H1 (cell line): ENCODE measurements at places on chromosomes 5 and 9.

DNA sequence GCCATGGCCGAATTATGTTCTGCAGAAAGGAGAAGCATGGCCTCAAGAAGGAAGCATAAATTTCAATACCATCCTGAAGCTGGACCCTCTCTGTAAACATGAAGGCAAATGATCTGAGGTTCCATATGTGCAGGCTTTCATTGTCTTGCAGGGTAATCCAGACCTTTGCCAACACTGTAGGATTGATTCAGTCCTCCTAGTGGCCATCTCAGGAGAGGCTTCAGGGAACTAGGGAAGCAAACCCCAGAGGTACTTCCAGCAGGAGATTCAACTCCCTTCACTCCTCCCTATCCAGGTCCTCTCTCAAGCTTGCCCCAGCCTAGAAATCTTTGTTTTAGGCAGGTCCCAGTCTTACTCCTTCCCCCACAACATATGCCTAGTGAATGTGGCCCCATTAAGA is 99.3 kb upstream of the HCN1 start:
- no peaks in the 10 kb centered on the region for H3K27me3 ChIP-seq
- H3K4me1 ChIP-seq = no peaks in the 10 kb centered on the region
- no peaks in the 10 kb centered on the region for H3K36me3 ChIP-seq
- DNase-seq = no peak
- H3K27ac ChIP-seq = no peak overlapping the region

DNA sequence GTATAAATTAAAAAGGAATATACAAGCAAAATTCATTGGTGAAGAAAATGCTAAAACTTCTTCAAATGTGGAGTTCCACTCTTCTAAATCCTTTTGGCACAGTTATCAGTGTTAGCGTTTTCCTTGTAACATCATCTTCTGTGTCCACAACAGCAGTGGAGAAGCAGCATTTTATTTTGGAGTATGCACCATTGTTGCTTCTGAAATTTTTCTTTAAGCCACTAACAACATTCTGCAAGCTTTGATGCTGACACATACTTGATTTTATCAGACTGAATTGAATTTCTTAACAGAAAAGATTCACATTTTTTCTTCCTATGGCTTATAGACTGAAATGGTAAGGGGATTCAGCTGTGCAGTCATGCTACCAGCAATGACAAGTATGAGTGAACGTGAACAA is 60.8 kb upstream of the PTGER4 start:
- no peak overlapping the region for H3K4me3 ChIP-seq
- no peaks in the 10 kb centered on the region for H3K4me1 ChIP-seq
- no peak for DNase-seq
- H3K27me3 ChIP-seq = no peaks in the 10 kb centered on the region
- H3K27ac ChIP-seq = no peak overlapping the region

GRCh38 chr9:137168904-137169856 is 671 bp downstream of the LRRC26 start:
- peaks cover 84% of the 10 kb centered on the region for H3K27me3 ChIP-seq
- H3K4me3 ChIP-seq = peak overlapping the region; percentile 65
- DNase-seq = no peak
- H3K36me3 ChIP-seq = no peaks in the 10 kb centered on the region

DNA sequence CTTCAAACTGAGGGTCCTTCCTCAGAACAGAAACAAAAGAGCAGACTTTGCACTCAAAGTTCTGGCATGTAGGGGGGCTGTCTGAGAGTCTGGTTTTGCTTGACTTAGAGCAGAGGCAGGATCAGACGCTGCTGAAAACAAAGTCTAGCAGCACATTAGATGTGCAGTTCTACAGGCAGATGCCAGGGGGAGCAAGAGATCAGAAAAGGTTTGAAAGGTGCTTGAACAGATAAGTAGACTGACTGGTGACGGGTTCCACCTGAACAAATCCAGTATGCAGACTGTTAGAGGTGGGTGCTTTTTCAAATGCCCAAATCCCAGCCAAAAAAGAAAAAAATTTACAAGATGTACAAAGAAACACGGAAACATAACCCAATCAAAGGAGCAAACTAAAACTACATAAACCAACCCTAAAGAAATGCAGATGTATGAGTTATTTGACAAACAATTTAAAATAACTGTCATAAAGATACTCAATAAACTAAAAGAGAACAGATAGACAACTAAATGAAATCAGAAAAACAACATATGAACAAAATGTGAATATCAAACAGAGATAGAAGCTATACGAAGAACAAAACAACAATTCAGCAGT is 194.7 kb upstream of the FREM1 start:
- H3K27me3 ChIP-seq = no peaks in the 10 kb centered on the region
- H3K4me3 ChIP-seq = no peak overlapping the region
- H3K36me3 ChIP-seq = no peaks in the 10 kb centered on the region
- no peak overlapping the region for H3K27ac ChIP-seq

DNA sequence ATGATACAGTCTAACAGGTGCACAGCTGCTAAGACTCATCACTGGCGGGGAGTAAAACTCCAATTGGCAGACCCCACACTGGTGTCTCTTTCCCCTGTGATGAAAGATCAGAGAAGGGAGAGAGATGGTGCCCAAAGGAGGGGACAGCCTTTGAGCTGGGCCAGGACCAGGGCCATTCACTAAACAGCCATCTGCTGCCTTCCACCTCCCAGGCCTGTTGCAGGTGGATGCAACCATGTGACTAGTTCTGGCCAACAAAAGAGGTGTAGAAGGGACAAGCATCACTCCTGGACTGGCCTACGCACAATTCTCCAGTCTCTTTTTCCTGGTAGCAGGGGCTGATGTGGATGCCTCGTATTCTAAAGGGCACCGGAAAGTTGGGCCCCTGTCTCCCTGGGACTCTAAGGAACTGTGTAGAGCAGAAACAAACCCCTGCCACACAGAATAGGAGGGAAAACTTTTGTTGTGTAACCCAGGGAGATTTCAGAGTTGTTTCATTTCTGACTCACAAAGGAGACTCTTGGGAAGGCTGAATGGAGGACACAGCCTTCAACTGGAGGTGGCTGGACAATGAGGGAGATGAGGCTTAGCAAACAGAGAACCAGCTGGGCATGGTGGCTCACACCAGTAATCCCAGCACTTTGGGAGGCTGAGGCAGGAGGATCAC is 26.9 kb downstream of the TNIP1 start:
- H3K4me3 ChIP-seq = no peak overlapping the region
- no peaks in the 10 kb centered on the region for H3K4me1 ChIP-seq
- no peaks in the 10 kb centered on the region; the same call in 1 of the 2 replicates for H3K36me3 ChIP-seq
- no peak overlapping the region for H3K27ac ChIP-seq
- no peak for DNase-seq
- H3K27me3 ChIP-seq = no peaks in the 10 kb centered on the region

DNA sequence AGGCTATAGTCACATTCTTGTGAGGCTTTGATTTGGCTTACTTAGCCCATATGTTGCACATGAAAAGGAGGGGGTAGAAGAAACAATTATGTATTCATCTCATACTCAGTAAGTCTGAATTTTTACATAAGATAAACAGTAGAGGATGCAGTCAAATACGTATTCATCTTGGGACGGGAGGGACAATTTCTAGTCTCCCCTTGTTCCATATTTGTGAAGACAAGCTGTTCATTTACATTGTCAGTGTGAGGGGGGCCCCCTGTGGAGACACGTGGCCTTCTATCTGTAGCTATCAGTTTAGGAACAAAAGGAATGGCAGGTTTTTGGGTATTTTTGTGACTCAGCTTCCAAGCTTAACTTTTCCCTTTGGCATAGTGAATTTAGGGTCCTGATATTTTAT is 49.2 kb upstream of the PPP1R2B start:
- H3K27ac ChIP-seq = peak overlapping the region; percentile 50; the same call in 1 of the 2 replicates
- H3K36me3 ChIP-seq = no peaks in the 10 kb centered on the region
- peak; percentile 55 for DNase-seq
- H3K27me3 ChIP-seq = no peaks in the 10 kb centered on the region

- DNase-seq = no peak
- H3K4me3 ChIP-seq = no peak overlapping the region
- no peak overlapping the region for H3K27ac ChIP-seq
- no peaks in the 10 kb centered on the region for H3K27me3 ChIP-seq
- no peaks in the 10 kb centered on the region for H3K36me3 ChIP-seq
- no peaks in the 10 kb centered on the region for H3K4me1 ChIP-seq
Measured at GRCh38 chr5:27854243-27854852, 816.0 kb upstream of the CDH9 start.

- H3K27ac ChIP-seq = no peak overlapping the region
- no peaks in the 10 kb centered on the region for H3K36me3 ChIP-seq
- H3K4me3 ChIP-seq = no peak overlapping the region
Measured at GRCh38 chr5:58717303-58718007, 134.6 kb downstream of the RAB3C start.

DNA sequence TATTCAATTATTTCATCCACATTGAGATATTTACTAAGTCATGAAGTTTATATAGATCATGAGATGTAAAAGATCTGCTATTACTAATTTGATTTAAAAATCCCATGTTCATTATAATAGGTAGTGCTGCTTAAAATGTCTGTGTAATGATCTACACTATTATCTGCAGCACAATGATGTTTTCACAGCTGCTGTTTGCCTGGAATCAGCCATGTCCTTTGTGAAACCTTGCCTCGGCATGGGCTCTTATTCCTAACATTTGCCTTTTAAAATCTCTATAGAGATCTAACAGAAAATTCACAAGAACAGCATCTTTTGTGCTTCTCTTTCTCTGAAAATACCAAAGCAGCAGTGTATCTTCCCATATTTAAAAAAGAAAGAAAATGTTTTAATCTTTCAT is 444.6 kb downstream of the PTPRD start:
- no peak for DNase-seq
- H3K27me3 ChIP-seq = no peaks in the 10 kb centered on the region
- no peak overlapping the region for H3K4me3 ChIP-seq
- no peaks in the 10 kb centered on the region for H3K4me1 ChIP-seq
- no peak overlapping the region for H3K27ac ChIP-seq

- H3K27me3 ChIP-seq = no peaks in the 10 kb centered on the region
- H3K4me3 ChIP-seq = no peak overlapping the region
- DNase-seq = no peak
Measured at GRCh38 chr9:69885474-69885929, 64.9 kb downstream of the CFAP95 start.

DNA sequence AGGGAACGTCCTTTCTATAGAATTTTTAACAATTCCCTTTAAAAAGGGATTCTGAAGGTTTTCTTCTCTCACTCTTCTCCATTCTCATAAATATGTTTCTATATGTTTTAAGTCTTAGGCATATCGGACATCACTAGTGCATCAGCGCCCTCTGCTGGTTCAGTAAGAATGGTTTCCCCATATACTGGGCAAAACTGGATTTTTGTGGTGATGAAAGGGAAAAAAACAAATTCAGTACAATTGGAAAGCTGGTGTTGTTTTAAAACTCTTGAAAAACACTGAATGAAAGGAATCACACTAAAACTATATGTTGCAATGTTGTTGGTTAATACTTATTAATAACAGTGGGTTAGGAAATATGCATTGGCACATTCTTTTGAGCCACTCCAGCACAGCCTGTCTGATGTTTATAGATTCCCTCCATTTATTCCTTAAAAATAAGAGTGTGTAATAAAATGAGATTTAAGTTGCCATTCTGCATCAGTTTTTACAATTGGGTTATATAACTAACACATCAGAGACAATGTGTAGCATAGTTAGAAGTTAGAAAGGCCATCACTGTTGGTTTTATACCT is 15.8 kb downstream of the CWC27 start:
- no peaks in the 10 kb centered on the region for H3K4me1 ChIP-seq
- H3K27me3 ChIP-seq = no peaks in the 10 kb centered on the region
- DNase-seq = no peak
- no peak overlapping the region for H3K27ac ChIP-seq

DNA sequence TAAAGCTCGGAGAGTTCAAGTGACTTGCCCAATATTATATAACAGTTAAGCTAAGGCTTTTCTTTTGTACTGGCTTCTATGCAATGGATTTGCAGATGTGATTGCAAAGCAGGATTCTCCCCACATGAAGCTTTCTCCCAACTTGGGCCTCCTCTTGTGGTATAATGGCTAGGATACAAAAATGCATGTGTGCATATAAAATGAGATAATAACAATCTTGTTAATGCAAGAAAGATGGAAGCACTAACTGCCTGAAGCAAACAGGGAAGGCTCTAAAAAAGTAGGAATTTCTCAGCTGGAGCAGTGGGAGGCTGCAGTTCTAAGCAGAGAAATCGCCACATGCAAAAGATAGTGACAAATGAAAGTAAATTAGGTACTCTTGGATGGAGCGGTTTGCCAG is 444.2 kb upstream of the RIOK2 start:
- H3K27me3 ChIP-seq = no peaks in the 10 kb centered on the region
- H3K4me3 ChIP-seq = no peak overlapping the region
- H3K36me3 ChIP-seq = no peaks in the 10 kb centered on the region
- no peak overlapping the region for H3K27ac ChIP-seq
- H3K4me1 ChIP-seq = no peaks in the 10 kb centered on the region
- DNase-seq = no peak

DNA sequence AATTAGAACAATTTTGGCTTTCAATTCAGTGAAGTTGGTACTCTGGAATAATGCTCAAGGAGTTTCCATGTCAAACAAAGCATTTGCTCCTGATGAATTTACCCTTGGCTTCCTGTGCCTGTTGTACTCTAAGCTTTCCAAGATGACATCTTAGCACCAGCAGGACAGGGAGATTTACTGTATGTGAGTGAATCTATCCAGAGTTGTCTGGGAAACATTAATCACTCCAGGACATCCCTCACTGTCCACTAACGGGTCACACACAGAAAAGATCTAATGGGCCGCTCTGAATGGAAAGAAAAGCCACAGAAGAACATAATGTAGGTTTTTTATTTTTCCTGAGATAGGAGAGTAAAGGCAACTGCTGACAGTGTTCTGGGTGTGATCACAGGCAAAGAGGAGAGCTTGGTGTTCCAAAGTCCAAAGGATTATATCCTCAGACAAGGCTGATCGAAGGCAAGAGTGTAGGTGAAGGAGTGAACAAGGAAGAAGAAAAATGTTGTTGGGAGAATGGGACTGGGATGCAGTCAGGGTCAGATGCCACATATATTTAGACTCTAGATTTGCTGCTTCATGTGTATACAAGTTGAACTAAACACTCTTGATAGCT is 167.7 kb upstream of the RPS23 start:
- H3K27me3 ChIP-seq = no peaks in the 10 kb centered on the region
- no peaks in the 10 kb centered on the region for H3K4me1 ChIP-seq
- no peak for DNase-seq
- H3K27ac ChIP-seq = no peak overlapping the region

- no peak overlapping the region for H3K27ac ChIP-seq
- H3K27me3 ChIP-seq = no peaks in the 10 kb centered on the region
- peaks cover 6% of the 10 kb centered on the region for H3K4me1 ChIP-seq
- DNase-seq = no peak
- H3K36me3 ChIP-seq = no peaks in the 10 kb centered on the region
Measured at GRCh38 chr5:173575985-173576384, 40.5 kb downstream of the BOD1 start.

DNA sequence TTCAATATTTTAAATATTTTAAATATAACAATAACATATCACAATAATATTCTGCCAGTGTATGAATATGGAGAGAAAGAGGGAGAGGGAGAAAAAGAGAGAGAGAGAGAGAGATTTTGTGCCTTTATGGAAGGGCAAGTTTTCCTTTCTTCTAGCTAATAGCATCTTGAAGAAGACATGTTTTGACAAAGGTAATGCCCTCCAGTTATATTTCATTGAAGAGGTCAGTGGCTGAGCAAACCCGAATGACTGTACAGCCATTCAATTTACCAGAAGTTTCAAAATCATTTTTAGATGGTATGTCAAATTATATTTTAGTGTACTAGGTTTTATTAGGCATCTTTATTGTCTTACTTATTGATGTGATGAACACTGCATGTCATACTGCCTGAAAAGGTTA is 139.3 kb downstream of the EMB start:
- H3K4me1 ChIP-seq = no peaks in the 10 kb centered on the region
- DNase-seq = no peak
- H3K36me3 ChIP-seq = no peaks in the 10 kb centered on the region
- no peak overlapping the region for H3K4me3 ChIP-seq
- H3K27ac ChIP-seq = no peak overlapping the region
